Caki2 (cell line): ENCODE measurements at places on chromosomes 4 and X.

GRCh38 chr4:185810746-185811508, 1.1 kb downstream of the SORBS2 start:
- DNase-seq, result peak; percentile 25

DNA sequence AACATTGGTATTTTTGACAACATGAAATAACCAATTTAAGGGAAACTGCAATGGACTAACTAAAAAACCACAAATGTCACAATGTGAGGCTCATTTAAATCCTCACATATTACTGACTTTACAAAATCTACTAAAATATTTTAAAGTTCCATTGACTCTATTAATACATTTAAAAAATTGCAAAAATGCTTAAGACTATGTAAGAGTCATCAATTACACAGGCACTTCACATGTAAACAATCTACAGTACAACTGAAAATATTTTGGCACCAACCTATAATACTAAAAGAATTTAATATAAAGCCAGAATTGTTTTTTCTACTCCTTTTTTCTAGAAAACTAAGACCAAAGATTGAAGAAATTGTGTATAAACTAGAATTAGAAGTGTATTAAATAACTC, 76.8 kb upstream of the RBMXL3 start:
- no peak for DNase-seq

DNA sequence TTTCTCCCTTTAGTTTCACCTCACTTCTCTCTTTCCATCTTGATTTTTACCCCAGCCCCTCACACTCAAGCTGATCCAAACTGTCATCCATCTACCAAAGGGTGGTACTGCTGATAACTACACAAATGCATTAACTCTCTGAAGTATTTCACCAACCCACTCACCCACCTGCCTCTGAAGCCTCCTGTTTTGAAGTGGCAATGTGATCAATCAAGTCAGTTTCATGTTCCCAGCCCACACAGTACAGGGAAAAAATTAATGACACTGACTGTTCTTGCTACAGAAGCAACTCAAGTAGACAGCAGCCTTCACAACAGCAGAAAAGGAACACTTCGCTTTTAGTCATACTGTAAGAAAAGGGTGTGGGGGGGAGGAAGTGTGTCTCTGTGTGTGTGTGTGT, 183.0 kb upstream of the NOCT start:
- DNase-seq, result no peak

DNA sequence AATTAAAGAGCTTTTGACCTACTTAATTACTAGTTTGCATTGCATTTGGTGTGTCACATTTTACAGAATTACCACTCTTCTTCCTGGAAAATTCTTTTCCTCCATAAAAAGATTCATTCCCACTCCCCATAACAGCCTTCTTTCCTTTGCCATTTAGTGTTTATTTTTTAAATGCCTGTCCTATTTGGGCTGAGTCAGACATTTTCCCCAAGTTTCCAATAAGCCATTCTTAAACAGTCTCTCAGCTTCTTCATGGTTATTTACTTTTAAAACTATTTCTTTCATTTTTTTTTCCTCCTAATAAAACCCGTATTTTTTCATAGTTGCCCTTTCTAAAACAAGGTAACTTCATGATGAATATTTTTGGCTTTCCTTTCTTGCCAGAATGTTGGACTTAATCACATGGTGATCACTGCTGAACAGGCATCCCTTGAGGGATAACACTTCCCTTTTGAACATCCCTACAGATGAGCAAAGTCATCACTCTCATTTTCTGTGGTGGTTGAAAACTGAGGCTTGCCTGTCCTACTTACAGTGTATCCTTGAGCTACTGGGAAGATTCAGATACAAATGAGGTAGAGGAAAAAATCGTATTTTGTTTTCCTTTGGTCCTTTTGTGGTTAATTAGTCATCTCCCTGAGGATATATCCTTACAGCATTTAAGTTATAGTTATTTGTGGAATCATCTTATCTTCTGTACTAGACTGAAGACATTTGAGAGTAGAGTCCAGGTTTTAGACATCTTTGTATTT, 520.5 kb upstream of the NR3C2 start:
- peak; percentile 20 for DNase-seq

DNA sequence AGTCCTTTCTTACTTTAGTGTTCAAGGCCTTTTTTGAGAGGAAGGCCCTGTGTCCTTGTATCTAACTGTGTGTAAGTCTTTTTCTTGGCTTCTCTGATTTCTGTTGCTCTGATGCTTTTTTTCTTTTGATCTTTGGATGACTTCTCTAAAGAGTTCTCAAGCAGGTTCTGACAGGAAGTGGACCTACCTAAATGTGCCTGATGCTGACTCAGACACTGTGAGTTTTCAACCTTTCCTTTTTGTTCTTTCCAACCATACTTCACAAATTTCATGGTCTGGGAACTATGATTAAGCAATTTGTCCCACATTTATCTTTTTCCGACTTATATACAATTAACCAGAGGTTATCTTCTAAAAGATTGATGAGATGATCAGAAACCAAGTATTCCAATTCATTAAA, 96.5 kb downstream of the SYTL5 start:
- DNase-seq, result no peak

DNA sequence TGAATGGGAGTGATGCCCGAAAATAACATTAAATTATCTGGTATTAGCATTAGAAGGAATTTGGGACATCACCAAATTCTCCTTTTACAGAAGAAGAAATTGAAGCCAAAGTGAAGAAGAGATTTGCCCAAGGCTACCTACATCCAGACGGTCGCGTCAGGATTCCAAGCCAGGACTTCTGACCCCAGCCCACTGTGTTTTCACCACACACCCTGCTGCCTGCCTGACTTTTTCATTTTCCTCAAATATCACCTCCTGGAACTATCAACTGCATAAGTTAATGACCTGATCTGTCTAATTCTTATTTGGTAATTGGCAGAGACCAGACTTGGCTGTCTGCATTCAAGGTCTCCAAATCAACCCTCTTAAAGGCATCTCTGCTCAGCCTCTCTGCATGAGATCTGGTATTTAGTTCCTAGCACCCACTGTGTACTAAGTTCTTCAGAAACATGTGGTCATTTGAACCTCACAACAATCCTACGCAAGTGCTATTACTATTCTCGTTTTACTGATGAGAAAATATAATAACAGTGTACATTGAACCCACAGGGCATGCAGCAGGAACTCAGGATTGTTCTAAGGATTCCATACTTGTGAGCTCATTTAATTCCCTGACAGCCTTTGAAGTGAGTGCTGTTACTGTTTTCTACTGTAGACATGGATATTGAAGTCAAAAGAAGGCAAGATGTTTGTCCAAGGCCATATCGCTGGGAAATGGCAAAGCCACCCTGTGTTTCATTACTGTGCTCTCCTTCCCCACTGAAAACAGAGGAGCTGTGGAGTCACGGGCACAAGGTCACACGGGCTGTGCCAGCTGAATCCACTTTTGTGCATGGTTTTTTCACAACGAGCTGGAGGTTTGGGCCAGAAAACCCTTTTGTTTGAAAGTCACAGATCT, 195.2 kb upstream of the C1QTNF7 start:
- DNase-seq, result no peak
